ENCODE measurements at places on chromosomes 2 and 18.

DNA sequence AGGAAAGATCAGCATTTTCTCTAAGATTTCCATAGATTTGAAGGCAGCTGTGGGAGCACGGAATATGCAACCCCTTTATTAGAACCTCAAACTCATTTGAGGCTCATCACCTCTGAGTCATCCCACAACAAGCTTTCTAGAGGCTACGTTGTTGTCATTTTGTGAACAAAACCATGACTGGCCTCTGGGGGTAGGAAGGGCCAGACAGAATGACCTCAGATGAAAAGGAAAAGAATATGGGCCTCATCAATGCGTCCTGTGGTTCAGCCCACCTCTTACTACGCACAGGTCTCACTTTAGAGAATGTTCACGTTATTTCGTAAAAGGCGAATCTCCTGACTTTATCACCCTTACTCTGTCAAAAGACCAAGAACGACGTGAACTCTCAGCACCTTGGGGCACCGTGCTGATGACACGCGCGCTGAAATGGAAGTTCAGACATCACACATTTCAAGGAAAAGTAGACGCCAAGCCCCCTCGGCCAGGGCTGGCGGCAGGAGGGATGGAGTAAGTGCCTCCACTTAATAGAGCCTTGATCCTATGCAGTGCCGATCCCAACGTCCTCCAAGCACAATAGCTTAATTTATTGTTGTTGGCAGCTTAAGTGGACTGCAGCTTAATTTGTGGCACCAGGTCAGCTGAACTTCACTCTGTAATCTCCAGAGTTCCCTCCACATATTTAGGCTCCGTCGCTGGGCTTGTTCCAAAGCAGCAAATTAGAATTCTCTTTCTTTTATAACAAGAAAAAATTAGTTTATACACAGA, 208.3 kb downstream of the EIPR1 start:
- no peak for DNase-seq

GRCh38 chr18:26207937-26208336, 18.3 kb upstream of the TAF4B start:
- no peak for DNase-seq

DNA sequence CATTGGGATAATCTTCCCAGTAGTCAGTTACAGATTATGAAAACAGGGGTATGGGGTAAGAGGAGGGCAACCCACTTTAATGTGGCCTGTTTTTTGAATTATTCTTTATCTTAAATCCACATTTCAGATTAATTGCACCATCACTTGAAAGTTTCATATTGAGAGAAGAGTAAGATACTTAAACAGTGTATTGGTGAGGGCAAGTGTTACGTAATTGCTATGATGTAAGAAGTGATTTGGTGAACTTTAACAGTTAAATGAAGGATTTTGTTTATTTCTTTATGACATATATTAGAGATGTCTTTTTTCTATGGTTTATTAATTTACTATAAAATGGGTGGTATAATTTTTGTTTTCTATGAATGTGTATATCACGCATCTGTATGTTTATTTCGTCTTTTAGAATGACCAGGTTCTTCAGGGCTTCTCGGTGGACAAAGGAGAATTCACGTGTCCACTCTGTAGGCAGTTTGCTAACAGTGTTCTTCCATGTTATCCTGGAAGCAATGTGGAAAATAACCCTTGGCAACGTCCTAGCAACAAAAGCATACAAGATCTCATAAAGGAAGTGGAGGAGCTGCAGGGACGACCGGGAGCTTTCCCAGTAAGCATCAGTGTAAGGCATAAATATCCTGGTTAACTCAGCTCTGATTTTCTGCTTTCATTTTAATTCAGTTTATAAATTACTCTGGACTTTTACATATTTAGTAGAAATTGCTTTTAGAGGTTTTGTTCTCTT, 171.2 kb upstream of the MYO3B start:
- no peak for DNase-seq

GRCh38 chr2:179344280-179344964, 79.8 kb upstream of the SESTD1 start:
- no peak for DNase-seq

GRCh38 chr18:74990563-74991081, 218.3 kb downstream of the PTGR3 start:
- DNase-seq, result no peak

DNA sequence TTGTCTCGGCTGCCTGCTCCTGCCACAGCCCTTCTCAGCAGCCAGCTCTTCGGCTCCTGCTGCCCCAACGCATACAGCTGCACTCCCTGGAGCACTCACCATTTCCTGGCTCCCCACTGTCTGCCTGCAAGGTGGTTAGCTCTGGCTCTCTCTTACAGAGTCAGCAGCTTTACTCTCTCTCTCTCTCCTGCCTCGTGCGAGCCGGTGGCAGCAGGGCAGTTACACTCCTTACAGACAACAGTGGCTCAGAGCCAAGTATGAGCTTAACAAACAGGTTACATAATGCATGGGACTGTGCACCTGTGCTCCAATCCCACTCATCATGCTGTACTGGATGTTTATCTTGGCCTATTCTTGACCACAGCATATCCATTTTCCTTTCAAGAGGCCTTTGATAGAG, 47.4 kb upstream of the DNAJC10 start:
- no peak for DNase-seq

GRCh38 chr18:59655676-59656075, 41.5 kb downstream of the CCBE1 start:
- DNase-seq, result no peak

Measured in AG04450 (cell line).